ENCODE measurements at places on chromosomes 3 and 15.
A peak's percentile ranks its signal among the peaks of the same experiment; 100 is the strongest.

DNA sequence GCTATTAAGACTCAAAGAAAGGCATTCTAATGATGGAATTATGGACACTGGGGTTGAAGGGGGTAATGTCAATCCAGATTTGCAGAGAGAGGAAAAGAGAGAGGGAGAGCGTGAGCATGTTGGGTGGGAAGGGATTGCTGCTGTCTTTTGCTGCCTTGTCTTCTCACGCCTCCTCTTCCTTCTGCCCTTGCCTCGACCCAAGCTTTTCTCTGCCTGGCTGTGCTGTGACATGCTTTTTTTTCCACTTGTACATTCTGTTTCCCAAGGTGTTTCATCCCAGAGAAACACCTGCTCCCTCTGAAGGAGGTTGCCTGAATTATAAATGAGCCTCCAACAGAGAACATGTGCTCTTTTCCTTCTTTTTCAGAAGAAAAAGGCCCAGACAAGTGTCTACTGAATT lies 80.3 kb downstream of the BDH1 start:
- DNase-seq: no peak

DNA sequence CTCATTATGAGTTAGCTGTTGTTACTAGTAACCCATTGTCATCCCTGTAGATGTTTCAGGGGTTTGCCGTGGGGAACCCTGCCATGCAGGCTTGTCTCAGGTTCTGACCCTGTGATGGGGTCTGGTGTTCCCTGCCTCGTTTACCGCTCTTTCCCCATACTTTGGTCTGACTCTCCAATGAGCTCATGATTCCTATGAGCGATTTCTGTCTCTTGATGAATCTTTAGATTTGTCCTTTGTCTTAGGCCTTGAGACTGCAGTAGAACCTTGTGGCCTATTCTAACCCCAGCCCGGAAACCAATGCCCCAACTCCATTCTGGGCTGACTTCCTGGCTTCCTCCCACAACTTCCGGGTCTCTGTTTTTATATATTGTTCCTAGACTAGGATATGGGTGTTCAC lies 11.3 kb upstream of the IQGAP1 start:
- peak; percentile 46 for DNase-seq

GRCh38 chr3:16904423-16905417 lies 20.0 kb downstream of the PLCL2 start:
- DNase-seq: no peak

- DNase-seq: peak; percentile 55
Observed at GRCh38 chr3:133448478-133449122, 48.7 kb downstream of the BFSP2 start.

DNA sequence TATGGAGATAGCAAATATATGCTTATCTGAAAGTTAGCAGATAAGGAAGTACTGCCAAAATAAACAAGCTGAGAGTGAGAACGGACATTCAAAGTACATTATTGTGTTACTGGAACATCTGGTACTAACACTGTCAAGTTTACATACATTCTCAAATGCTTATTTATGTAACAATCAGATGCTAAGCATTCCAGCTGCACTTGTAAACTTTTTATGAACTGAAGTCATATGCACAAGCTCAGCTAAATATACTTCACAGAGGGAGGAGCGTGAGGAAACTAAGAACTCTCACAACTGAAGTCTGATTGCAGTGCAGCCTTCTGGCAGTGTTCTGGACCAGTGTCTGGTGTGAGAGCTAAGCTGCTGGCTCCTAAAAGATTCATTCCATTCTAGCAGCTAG lies 223.7 kb upstream of the NANOGP8 start:
- DNase-seq: no peak

DNA sequence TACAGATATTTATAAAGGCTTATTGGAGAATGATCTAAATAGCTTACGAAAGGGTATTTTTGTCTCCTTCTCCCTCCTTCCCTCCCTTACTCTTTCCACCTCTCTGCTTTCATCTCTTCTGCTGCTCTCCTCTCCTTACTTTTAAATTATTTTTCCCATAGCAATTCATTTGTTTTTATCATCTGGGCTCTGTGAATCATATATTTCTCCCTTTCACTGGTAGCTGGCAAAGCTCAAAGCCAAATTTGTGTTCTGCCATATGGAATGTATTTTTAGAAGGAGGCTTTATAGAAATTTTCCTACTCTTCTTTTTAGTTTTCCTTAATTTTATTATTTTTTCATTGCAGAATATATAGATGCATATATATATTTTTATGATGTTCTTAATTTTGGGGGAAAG lies 385.8 kb downstream of the C3orf38 start:
- no peak for DNase-seq

GRCh38 chr3:14773691-14774128 lies 45.1 kb upstream of the FGD5 start:
- no peak for DNase-seq

DNA sequence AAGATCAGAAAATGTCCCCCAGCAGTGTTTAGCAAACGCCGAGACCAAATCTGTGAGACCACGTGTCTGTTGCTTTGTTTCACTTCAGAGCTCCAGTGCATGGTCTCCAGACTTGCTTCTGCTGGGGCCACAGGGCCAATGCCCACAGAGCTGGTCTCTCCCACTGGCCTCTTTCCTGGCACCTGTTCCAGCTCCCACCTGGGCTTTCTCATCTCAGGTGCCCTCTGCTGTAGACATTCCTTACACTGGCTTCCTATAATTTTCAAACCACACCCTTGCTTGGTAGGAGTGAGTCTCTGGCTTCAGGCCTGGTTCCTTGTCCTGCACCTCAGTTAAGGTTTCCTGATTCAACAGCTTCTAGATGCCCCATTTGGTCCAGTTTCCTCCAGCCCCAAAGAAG lies 243.1 kb downstream of the ADAMTS17 start:
- no peak for DNase-seq

GRCh38 chr3:194730365-194730764 lies 44.7 kb downstream of the FAM43A start:
- DNase-seq: no peak

GRCh38 chr15:33941279-33942063 lies 26.8 kb upstream of the CHRM5 start:
- DNase-seq: no peak

GRCh38 chr3:177800561-177800960 lies 603.3 kb upstream of the TBL1XR1 start:
- DNase-seq: no peak

DNA sequence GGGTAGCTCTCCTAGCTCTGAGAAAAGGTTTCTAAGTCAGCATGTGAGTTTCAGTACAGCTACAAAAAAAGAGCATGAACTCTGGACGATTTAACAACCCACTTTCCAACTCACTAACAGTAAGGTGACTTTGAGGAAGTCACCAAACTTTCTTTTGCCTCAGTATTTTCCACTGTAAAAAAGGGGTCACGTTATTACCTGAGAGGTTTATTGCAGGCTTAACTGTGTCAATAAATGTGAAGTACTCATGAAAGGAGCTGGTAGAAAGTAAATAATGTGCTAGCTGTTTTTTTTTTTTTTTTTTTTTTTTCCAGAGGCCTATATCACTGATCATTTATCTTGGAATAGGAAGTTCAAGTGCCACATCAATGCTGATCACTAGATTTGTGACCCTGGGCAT lies 89.3 kb downstream of the PLSCR2 start:
- DNase-seq: no peak

DNA sequence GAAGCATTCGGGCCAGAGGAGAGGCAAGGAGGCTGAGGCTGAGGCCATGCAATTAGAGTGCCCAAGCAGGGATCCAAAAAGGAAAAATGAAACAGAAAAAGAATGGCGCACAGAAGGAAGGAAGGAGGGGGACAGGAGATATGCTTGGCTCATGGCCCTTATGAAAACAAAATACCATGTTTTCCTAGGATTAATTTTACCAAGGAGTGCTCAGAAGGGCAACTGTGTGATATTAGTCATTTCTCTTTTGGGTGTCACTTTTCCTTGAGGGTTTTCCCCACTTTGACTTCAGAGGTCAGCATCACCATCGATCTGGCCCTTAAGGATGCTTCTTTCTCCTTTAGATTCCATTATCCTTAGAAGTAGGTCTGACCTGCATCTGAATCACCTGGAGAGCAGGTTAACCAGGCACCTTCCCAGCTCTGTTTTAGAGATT lies 1.4 kb downstream of the PARP14 start:
- DNase-seq: no peak

DNA sequence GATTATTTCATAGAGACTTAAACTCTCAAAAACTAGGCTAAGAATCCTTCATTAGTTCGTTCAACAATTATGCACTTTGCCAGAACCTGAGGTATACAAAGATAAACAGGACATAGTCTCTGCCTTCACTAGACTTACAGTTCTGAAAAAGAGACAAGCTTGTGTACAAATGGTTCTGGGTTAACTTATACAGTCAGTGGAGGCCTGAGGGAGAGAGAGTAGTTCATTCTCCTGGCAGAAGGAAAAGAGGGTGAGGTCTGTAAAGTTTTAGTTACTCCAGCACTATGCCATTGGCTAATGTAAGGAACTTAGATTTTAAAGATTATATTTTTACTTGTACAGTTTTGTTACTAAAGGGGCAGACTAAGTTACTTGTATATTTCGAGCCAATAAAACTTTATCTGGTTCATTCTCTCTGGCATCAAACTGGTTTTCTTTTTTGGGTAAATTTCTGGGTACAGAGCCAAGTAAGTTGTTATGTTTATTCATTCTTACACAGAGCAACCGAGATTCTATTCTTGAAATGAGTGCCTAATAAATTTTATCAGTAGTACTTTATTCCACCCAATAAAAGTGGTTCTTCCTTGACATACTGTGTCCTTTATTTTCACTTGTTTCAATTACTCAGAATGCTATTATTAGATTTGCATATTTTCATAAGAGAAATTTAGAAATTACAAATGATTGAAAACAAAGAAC lies 278.7 kb downstream of the TIGIT start:
- DNase-seq: no peak

- no peak for DNase-seq
Observed at GRCh38 chr3:59878038-59878427, 828.2 kb upstream of the CFAP20DC start.

Measured in stimulated activated naive CD4-positive, alpha-beta T cell treated with Interleukin-2 at 50 U/mL for 16 hours (primary cell).